Left cardiac atrium (tissue), 4 donors: ENCODE measurements at places on chromosomes 7 and 10. TPM values are rescaled to one million over a fixed set of nuclear protein-coding genes. Genes with fewer than 3 reads are reported as not detected.
A peak's percentile ranks its signal among the peaks of the same experiment; 100 is the strongest.

- no peak for DNase-seq
Measured at GRCh38 chr7:96246919-96247318, 75.0 kb downstream of the SLC25A13 start.

DNA sequence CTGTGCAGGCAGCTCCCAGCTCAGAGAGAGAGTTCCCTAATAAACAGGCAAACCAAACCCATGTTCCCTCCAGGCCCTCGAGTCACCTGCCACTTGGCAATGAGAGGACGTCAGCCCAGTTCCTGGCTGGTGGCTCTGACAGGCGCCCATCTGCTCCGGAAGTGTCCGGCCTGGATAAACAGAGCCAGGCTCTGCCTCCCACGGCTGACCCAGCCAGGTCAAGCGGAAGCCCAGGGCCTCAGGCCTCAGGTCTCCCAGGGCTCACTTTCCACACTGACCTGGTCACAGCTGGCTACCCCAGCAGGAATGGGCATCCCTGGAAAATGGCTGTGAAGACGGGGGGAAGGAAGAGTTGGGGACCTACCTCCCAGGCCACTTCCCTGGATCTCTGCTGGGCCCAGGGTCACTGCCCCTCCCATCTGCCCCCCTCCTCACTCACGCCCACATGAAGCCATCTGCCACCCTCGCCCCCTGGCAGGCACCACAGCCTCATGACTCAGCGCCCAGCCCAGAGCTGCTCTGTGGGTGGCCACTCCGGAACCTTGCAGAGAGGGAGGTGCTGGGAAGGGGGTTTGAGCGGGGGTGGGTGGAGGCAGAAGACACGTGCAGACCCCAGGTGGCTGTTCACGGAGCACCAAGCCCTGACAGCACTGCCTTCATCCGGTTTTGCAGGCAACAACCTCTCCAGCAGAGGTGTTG, 37.4 kb upstream of the DUSP5 start:
- DNase-seq: peak; percentile 55

Gene BET1
- total RNA-seq: 17.0 TPM

- DNase-seq: no peak
Measured at GRCh38 chr10:52807803-52808202, 35.2 kb upstream of the MBL2 start.

GRCh38 chr10:62437696-62438095, 63.5 kb downstream of the ZNF365 start:
- no peak for DNase-seq

Gene ATRNL1
- 1.9 TPM for total RNA-seq

- no peak for DNase-seq
Measured at GRCh38 chr7:96986901-96987300, 18.5 kb upstream of the DLX6 start.

DNA sequence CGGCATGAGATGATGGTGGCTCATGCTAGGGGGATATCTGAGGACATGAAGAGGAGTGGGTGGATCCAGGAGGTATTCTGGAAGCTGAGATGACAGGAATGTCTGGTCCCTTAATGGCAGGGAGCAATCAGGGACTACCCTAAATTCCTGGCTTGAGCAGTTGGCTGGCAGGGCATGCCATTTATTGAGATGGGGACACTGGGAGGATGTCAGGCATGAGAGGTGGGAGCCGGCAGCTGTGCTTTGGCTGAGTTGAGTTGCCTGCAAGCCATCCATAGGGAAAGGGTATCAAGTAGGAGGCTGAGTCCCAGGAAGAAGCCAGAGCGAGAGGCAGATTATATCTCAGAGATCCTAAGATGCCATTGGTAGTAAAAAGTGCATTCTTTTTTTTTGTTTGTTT, 69.6 kb downstream of the COL26A1 start:
- DNase-seq: no peak

Gene SPDYE2B
- not detected for total RNA-seq

Gene TCAF2
- total RNA-seq: 0.55 TPM
